ENCODE measurements at places on chromosomes 2 and 18.

- DNase-seq: no peak
These were observed 4.8 kb downstream of the CCDC195 start for GRCh38 chr2:224711381-224711780.

GRCh38 chr2:82411071-82411470 is 2048.0 kb downstream of the SUCLG1 start:
- DNase-seq: no peak

DNA sequence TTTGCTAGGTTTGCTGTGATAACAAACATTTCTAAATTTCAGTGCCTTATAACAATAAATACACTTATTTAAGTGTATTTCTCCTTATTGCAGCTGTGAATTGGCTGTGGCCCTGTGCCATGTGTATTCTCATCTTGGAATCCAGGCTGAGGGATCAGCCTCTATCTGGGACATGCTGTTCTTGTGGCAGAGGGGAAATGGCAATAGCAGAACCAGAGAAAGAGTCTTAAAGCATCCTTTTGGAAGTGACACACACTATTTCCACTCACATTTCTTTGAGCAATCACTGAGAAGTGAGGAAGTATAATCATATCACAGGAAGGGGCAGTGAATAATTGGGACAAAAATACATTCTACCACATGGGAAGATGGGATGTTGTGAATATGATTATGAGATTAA is 66.2 kb upstream of the PROKR1 start:
- no peak for DNase-seq

DNA sequence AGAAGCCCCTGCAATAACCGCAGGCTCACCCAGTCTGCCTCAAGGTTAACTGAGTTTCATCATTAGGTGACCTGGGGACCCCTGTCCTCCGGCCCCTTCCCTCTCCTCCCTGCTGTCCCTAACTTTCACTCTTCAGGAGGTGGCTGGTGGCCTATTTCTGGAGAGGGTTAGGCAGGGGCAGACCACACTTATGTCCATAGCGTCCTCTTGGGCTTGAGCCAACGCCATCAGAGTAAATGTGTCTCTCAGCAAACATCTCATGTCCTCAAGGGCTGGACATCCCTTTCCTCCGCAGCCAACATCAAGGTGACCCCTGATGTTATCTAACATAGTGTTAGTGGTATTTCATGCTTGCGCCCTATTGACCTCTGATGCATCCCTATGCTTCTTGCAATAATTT is 114.8 kb downstream of the BCL11A start:
- no peak for DNase-seq

DNA sequence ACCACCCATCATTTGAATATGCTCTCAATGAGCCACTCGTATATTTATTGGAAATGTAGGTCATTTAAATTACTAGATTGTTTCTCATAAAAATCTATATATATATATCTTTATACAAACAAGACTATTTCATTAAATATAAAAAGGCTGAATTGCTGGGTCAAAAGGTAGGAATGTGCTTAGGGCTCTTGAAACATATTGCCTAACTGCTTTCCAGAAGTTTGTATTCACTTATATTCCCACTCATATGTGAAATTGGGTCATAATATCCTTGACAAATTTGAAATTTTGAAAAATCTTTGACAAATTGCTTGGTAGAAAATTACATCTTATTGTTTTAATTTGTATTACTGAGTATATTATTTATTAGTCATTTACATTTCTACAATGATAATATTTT is 999.8 kb upstream of the CDH2 start:
- no peak for DNase-seq

- no peak for DNase-seq
These were observed 13.7 kb upstream of the NEU4 start for GRCh38 chr2:241795021-241795999.

DNA sequence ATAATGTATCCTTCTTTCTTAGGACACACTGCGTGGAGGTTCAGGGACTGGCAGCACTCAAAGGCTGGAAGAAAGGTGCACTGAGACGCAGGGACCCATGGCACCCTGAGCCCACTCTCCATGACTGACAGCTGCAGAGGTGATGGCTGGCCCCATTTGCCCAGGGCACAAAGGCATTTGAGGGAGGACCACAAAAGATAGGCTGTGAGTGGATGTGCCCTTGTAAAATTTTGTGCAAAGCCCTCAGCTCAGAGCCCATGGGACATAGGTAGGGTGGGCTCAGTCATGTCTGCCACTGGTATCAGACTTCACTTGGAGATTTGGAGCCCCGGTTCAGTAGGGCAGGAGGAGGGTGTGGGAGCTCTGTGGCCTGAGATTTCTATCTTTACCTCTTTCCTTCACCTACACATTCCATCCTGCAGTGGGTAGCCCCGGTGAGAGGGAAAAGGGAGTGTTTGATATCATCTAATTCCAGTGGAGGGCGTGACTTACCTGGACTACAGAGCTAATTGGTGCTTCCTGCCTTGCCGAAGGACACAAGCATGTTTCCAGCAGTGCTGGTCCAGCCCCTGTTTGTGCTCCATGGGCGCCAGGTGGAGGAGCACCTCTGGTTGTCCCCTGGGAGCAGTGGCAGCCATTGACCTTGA is 312.2 kb downstream of the EN1 start:
- no peak for DNase-seq

GRCh38 chr2:111638274-111638877 is 245.6 kb downstream of the ANAPC1 start:
- no peak for DNase-seq

- DNase-seq: no peak
These were observed 160.3 kb downstream of the PLCL1 start for GRCh38 chr2:197964720-197965119.

GRCh38 chr2:81263989-81264388 is 959.4 kb upstream of the LRRTM1 start:
- DNase-seq: no peak

GRCh38 chr2:193824474-193824873 is 1629.7 kb upstream of the TMEFF2 start:
- DNase-seq: no peak

DNA sequence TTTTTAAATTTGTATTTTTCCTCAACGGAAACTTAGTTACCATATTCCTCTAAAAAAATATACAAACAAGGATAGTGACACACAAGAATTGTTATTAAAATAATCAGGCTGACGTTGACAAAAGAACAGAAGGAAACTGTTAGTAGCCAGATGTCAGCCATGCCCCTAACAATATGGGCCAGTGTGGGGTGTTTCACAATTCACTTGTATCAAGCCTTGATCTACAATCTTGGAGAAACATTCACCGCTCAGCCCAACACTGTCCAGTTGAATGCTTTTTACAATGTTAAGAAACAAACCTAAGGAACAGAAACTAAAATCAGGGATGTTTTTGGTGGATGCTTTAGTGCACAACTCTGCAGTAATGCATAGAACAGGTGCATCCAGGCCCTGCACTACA is 44.6 kb downstream of the TMEFF2 start:
- no peak for DNase-seq

- no peak for DNase-seq
These were observed 96.0 kb upstream of the TRIB2 start for GRCh38 chr2:12620759-12621158.

- DNase-seq: no peak
These were observed 737.9 kb upstream of the SALL3 start for GRCh38 chr18:78241535-78242253.

DNA sequence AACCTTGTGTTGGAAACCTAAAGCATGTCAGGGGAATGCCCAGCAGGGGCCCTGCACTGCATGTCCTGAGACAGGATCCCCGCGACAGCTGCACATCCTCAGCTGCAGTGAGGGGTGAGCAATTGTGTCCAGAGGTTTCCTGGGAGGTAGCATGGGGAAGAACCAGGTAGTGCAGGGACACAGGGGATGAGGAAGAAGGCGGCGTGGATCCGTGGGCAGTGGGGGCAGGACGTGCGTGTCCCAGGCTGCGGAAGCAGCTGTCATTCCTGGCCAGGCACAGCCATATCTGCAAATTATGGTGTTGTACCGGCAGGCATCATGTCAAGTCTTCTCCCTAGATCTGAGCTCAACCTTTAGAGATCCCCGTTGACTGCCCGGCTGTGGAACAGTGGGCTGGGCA is 238.2 kb upstream of the MYT1L start:
- no peak for DNase-seq

DNA sequence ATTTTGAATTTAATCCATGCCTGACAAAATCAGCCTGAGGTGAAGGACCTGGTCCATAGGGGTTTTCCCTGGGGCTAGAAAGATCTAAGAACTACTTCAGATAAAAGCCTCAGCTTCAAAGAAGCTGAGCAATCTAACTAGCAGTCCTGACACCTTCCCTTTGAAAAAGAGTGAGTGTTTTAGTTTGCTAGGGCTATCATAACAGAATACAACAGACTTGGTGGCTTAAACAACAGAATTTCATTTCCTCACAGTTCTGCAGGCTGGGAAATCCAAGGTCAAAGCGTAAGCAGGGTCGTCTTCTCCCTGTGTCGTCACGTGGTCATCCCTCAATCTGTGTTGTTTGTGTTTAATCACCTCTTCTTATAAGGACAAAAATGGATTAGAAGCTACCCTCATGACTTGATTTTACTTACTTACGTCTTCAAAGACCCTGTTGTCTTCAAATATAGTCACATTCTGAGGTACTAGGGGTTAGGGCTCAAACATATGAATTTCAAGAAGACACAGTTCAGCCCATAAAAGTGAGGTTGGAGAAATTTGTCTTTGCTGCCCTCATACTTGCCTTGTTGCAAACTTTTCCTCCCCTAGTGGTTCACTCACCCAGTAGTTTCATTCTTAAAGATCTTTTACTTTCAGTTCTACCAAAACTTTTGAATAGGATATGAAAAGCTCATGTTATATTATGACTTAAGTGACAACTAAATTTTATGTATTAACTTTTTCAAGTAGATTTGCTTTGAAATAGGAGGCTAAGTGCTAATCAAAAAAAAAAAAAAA is 673.8 kb downstream of the ARHGAP15 start:
- no peak for DNase-seq

DNA sequence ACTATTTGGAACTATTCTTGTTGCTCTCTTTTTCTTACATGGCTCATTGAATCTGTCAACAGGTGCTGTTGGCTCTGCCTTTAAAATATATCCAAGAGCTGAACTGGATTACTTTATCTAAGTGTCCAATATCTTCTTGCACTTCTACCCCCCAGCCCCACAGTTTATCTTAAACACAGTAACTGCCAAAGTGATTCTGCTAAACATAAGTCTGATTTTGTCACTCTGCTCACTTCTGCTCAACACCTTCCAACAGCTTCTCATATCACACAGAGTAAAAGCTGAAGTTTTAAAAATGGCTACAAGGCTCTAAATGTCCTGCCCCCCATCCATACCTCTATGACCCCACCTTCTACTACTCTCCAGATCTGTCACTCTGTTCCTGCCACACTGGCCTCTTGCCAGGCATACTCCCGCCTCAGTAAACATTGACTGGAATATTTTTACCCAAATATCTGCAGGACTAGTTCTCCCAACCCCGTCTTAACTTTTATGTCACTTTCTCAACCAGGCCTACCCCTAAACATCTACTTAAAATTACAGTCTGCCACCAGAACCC is 130.7 kb downstream of the CCDC148 start:
- no peak for DNase-seq

GRCh38 chr2:31558401-31559295 is 22.1 kb downstream of the SRD5A2 start:
- DNase-seq: peak; percentile 68

Measured in breast epithelium (tissue), 4 donors.